ENCODE measurements at places on chromosomes 11 and 22. TPM values are rescaled to one million over a fixed set of nuclear protein-coding genes. Genes with fewer than 3 reads are reported as not detected.

The NCAM1 gene
- total RNA-seq: 17.4 TPM

The NUMA1 gene
- 99.3 TPM for total RNA-seq

The SLN gene
- 4.9 TPM for total RNA-seq

The SLC17A6 gene
- total RNA-seq: not detected

DNA sequence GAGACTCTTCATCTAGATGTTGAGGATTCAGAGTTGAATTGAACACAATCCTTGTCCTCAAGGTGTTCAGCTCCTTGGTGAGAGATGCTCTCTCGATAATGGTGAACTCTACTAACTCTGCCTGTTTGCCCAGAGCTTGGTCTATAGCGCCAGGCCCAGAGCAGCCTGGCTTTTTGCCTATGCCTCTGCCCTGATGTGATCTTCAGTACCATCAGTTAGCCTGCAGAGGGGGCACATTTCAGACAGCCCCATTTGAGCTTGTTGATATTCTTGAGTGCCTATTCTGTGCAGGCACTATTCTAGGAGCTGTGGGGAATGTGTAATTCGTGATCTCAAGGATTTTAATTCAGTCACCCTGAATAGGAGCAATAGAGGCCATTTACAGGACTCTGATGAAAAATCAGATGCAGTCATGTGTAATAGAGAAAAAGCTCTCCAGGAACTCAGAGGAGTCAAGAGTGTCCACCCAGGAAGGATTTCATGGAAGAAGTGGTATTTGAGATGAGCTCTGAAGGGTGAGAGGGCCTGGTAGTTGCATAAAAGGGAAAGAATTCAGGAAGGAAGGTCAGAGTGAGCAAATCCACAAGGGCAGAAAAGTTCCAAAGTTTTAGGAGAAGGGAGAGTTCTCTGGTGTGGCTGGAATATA is 19.3 kb downstream of the GTPBP1 start:
- no peak overlapping the region for H3K4me3 ChIP-seq
- no peaks in the 10 kb centered on the region for H3K27me3 ChIP-seq
- no peak for DNase-seq
- peaks cover 61% of the 10 kb centered on the region for H3K36me3 ChIP-seq

The KLHL35 gene
- total RNA-seq: 0.87 TPM

The CEP126 gene
- total RNA-seq: 2.1 TPM

The SLC5A4 gene
- 0.14 TPM for total RNA-seq

- DNase-seq: no peak
- H3K4me1 ChIP-seq: no peaks in the 10 kb centered on the region
- H3K4me3 ChIP-seq: no peak overlapping the region
- H3K27ac ChIP-seq: no peak overlapping the region
- H3K27me3 ChIP-seq: peaks cover 13% of the 10 kb centered on the region
Observed at GRCh38 chr11:1896923-1897322, 5.2 kb upstream of the PRR33 start.

DNA sequence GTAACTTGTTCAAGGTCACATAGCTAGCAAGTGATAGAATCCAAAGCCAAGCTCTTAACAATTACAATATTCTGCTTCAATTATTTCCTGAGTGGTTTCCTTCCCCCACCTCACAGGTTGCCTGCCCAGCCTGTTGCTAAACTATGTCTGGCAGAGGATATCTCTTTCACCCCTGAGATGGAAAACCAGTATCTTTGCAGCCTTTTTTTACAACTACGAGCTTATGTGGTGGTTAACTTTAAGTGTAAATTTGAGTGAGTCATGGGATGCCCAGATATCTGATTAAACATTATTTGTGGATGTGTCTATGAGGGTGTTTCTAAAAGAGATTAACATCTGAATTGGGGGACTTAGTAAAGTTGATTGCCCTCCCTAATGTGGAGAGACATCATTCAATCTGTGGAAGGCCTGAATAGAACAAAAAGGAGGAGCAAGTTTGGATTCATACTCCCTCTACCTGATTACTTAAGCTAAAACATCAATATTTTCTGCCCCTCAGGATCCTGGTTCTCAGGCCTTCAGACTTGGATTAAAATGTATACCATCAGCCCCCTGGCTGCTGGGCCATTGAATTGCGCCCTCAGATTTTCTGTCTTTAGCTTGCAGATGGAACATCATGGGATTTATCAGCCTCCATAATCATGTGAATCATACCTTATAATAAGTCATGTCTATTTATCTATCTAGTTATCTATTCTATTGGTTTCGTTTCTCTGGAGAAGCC is 911.9 kb downstream of the METTL15 start:
- no peak overlapping the region for H3K4me3 ChIP-seq
- no peaks in the 10 kb centered on the region for H3K36me3 ChIP-seq
- peak; percentile 45 for DNase-seq
- peaks cover 10% of the 10 kb centered on the region for H3K4me1 ChIP-seq
- H3K27ac ChIP-seq: peak overlapping the region; percentile 74

- H3K4me1 ChIP-seq: peaks cover 4% of the 10 kb centered on the region
- no peaks in the 10 kb centered on the region for H3K27me3 ChIP-seq
- no peak overlapping the region for H3K4me3 ChIP-seq
- peaks cover 6% of the 10 kb centered on the region for H3K36me3 ChIP-seq
- H3K27ac ChIP-seq: no peak overlapping the region
Observed at GRCh38 chr11:18106688-18107087, 806 bp upstream of the SAAL1 start.

DNA sequence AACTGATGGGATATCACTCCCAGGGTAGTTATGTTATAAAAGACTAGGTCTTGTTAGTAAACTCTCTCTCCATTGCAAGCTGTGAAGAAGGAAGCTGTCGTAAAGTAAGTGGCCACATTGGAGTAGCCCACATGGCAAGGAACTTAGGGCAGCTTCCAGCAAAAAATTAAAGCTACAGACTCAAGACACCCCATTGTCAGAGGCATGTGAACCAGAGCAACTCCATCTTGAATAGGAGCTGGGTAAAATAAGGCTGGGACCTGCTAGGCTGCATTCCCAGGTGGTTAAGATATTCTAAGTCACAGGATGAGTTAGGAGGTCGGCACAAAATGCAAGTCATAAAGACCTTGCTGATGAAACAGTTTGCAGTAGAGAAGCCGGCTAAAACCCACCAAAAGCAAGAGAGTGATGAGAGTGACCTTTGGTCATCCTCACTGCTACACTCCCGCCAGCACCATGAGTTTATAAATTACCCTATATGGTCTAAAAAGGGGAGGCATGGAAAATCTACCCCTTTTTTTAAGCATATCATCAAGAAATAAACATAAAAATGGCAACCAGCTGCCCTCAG is 23.9 kb downstream of the CCKBR start:
- no peak overlapping the region for H3K27ac ChIP-seq
- no peaks in the 10 kb centered on the region for H3K36me3 ChIP-seq
- H3K4me3 ChIP-seq: no peak overlapping the region
- no peaks in the 10 kb centered on the region for H3K4me1 ChIP-seq
- no peak for DNase-seq
- H3K27me3 ChIP-seq: no peaks in the 10 kb centered on the region

The PDGFB gene
- total RNA-seq: 17.0 TPM

DNA sequence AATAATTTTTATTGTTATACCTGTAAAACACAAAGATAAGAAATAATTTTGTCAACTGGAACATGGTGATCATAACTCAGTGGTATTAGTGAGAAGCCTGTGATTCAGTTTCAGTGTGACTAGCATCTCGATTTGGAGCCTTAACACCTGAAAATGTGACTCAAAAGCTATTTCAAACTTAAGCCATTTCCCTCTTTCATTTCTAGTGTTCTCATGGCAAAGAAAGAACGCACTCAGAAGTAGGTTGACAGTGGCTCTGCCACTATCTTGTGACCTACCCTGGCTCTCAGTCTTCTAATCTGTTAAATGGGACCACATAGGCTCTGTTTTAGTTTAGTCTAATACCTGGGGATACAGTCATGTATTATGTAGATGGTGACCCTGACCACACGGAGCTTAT is 62.7 kb downstream of the ISX start:
- H3K36me3 ChIP-seq: no peaks in the 10 kb centered on the region
- H3K27ac ChIP-seq: no peak overlapping the region
- H3K27me3 ChIP-seq: no peaks in the 10 kb centered on the region
- H3K4me3 ChIP-seq: no peak overlapping the region
- no peaks in the 10 kb centered on the region for H3K4me1 ChIP-seq

DNA sequence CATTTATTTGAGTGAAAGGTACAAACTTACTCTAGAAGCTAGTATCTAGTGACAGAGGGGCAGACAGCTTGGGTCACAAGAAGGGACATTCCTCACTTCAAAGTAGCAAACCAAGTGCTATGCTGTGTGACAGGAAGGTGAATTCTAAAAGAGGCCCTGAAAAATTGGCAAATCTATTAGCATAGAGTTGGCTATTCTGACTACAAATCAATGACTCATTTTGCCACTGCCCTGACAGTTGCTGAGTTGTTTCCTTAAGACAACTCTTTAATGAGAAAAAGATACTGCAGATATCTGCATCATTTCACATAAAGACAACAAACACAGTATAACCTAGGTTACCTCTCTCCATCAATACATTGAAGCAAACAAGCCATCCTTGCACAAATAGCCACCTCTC is 524.0 kb upstream of the LRRC4C start:
- H3K36me3 ChIP-seq: no peaks in the 10 kb centered on the region
- DNase-seq: peak; percentile 40
- no peak overlapping the region for H3K4me3 ChIP-seq
- H3K27me3 ChIP-seq: no peaks in the 10 kb centered on the region
- H3K4me1 ChIP-seq: no peaks in the 10 kb centered on the region

DNA sequence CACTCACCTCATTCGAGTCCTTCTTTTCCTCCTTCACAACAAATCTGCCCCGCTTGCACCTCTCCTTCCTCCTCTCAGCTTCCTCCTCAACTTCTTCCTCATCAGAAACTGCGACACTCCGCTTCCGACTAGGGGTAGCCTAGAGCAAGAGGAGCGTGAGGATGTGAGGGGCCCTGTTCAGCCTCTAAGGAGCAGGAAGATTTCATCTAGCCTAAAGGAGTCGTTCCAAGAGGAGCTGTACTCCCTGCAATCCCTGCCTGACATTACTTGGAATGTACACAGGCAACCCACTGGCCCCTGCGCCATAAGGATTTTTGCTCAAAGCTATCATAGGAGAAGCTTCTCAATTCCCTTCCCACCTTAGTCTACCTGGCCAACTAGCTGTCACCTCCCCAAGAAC is 34.5 kb downstream of the MORC2 start:
- no peaks in the 10 kb centered on the region for H3K27me3 ChIP-seq
- H3K36me3 ChIP-seq: peaks cover 73% of the 10 kb centered on the region
- H3K4me1 ChIP-seq: no peaks in the 10 kb centered on the region
- H3K27ac ChIP-seq: no peak overlapping the region
- no peak for DNase-seq
- no peak overlapping the region for H3K4me3 ChIP-seq

DNA sequence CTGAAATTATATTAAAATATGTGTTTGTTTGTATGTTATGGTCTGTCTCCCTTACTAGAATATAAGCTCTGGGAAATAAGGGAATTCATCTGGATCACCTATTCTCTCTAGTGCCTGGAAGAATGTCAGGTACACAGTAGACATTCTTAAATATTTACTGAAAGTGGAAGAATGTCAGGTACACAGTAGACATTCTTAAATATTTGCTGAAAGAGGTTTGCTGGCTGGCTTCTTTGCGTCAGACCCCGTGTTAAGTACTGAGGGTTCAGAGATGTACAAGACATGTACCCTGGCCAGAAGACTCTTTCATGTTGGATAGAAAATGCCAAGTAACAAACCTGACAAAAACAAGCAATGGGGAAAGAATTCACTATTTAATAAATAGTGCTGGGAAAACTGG is 199.1 kb downstream of the INSC start:
- H3K27ac ChIP-seq: no peak overlapping the region
- no peaks in the 10 kb centered on the region for H3K4me1 ChIP-seq
- no peak for DNase-seq
- no peaks in the 10 kb centered on the region for H3K36me3 ChIP-seq

The GRIA4 gene
- 0.53 TPM for total RNA-seq

GRCh38 chr11:119315131-119316015 is 1.6 kb downstream of the MCAM start:
- no peaks in the 10 kb centered on the region for H3K27me3 ChIP-seq
- H3K4me1 ChIP-seq: peaks cover 43% of the 10 kb centered on the region
- H3K4me3 ChIP-seq: peak overlapping the region; percentile 61
- H3K36me3 ChIP-seq: peaks cover 6% of the 10 kb centered on the region

GRCh38 chr11:106904826-106905225 is 113.5 kb downstream of the GUCY1A2 start:
- DNase-seq: no peak
- H3K4me1 ChIP-seq: no peaks in the 10 kb centered on the region
- no peak overlapping the region for H3K27ac ChIP-seq
- H3K27me3 ChIP-seq: no peaks in the 10 kb centered on the region

DNA sequence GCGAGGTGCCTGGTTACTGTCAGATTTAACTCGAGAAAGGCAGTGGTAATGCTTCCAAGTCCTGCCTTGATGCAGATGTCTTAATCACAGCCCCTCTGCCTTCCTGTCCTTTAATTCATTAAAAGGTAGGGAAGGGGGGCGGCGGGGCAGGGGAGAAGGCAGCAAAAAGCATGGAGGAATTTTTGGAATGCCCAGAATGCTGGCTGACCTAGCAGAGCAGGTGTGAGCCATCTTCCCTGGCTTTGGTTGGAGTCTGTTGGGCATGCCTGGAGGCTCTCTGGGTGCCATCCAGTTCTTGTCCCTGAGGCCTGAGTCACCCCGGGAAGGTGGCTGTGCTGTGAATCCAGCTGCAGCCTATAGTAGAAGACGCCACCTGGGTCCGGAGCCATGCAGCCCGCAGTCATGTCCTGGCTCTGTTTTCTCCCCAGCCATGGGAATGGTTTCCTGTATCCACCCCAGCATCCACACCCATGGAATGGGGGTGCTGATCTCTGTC is 15.6 kb downstream of the KIAA1671 start:
- no peak overlapping the region for H3K4me3 ChIP-seq
- peaks cover 10% of the 10 kb centered on the region for H3K4me1 ChIP-seq
- no peaks in the 10 kb centered on the region for H3K27me3 ChIP-seq
- no peak overlapping the region for H3K27ac ChIP-seq
- DNase-seq: peak; percentile 34

- DNase-seq: peak; percentile 95
- no peaks in the 10 kb centered on the region for H3K27me3 ChIP-seq
- H3K4me3 ChIP-seq: no peak overlapping the region
- no peaks in the 10 kb centered on the region for H3K36me3 ChIP-seq
- H3K4me1 ChIP-seq: peaks cover 10% of the 10 kb centered on the region
Observed at GRCh38 chr11:29018631-29019030, 910.4 kb downstream of the METTL15 start.

The CARD18 gene
- not detected for total RNA-seq

- DNase-seq: no peak
- H3K4me1 ChIP-seq: peaks cover 6% of the 10 kb centered on the region
- H3K27me3 ChIP-seq: no peaks in the 10 kb centered on the region
- peak overlapping the region; percentile 47 for H3K27ac ChIP-seq
- H3K36me3 ChIP-seq: no peaks in the 10 kb centered on the region
- H3K4me3 ChIP-seq: peak overlapping the region; percentile 76
Observed at GRCh38 chr11:47553406-47553743, 443 bp upstream of the CELF1 start.

The SELENOM gene
- 205 TPM for total RNA-seq

The KRTAP5-2 gene
- total RNA-seq: not detected

- no peaks in the 10 kb centered on the region for H3K27me3 ChIP-seq
- peak; percentile 81 for DNase-seq
- H3K36me3 ChIP-seq: no peaks in the 10 kb centered on the region
- no peak overlapping the region for H3K4me3 ChIP-seq
- no peak overlapping the region for H3K27ac ChIP-seq
Observed at GRCh38 chr11:34773826-34774225, 142.4 kb downstream of the APIP start.

All from astrocyte (in vitro differentiated cells and primary cell).